ENCODE measurements at places on chromosomes 5 and 9. TPM values are rescaled to one million over a fixed set of nuclear protein-coding genes. Genes with fewer than 3 reads are reported as not detected.
A peak's percentile ranks its signal among the peaks of the same experiment; 100 is the strongest.

DNA sequence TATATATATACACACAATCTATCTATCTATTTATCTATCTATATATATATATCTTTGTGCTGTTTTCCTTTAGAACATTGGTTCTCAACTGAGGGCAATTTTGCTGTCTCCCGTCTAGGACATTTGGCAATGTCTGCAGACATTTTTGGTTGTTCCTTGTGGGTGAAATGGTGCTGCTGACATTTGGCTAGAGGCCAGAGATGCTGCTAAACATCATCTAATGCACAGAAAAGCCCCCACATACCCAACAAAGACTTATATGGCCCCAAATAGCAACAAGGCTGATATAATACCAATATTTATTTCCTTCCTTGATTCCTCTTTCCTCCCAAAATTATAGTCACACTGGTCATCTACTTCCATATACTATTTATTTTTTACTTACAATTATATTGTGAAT, 197.5 kb downstream of the TRPM3 start:
- no peak for DNase-seq

DNA sequence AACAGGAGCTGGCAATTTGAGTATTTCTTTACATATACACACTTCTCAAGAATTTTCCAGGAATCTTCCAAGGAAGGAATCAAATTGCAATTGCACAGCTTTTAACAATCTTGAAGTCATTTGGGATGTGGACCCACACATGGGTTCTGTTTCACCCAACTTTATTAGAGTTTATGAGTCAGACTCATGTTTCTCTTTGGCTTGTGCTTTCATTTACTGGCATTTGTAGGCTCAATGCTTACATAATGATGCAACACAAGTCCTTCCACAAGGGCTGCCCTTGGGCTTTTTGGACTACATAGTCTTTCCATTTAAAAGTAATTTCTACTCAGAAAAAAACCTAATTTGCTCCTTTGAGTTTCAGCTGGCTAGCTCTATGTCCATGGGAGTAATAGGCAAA, 4.6 kb upstream of the CDC37L1 start:
- DNase-seq: no peak

DNA sequence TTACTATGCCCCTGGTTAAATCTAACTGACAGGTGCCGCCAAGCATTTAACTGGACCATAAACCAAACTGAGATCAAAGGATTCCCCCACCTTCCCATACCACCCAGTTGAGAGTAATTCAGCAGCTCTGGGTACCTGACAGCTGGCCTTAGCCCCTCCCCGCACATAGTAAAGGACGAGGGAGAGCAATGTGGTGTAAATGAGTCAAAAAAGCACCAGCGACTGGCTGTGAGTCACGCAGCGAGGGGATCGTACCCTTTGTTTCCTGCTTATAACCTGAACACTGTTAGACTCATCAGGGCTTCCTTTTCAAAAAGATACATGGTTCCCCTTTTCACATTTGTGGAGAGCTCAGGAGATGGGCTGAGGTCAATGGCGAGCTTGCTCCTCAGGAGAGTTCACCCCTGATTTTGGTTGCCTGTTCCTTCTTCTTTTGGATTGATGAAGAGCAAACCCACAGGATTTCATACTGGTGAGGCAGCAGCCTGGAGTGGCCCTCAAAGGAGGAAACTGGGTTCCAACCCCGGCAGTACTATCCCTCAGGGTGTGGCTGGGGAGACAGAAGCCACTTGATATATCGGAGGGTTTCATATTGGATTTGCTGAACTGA, 71.5 kb downstream of the ANKRD33B start:
- DNase-seq: peak; percentile 70

GRCh38 chr5:59449905-59450644, 443.5 kb downstream of the PDE4D start:
- no peak for DNase-seq

- DNase-seq: peak; percentile 31
These were observed 218.6 kb downstream of the PJA2 start for GRCh38 chr5:109191153-109191558.

DNA sequence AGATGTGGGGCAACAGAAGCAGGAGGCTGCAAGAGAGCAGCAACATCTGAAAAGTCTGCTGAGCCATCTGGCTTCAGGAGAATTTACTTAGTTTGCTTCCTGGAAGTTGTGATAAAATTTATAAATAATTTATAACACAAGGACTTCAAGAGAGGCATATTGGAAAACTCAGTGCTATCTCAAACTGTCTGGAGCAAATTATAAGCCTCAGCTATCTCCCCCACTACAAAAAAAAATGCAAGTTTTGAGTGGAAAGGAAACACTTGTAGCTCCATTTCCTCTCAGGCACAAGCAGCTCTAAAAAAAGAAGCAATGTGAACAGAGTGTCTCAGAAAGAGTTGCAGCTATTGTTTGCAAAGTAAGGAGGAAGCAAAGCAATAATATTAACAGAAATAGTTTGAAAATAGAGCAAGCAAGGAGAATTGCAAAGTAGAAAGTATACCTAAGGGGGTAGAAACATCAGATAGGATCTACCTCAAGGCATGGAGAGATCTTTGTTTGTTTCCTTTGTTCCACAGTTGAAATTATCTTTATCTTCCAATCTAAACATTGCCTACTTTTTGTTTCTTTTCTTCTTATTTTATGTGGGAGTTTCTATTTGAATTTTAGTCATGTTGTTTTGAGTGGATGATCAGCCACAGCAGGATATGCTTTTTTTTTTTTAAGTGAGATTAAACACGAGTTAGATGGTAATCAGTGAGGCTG, 55.9 kb upstream of the IL6ST start:
- no peak for DNase-seq

DNA sequence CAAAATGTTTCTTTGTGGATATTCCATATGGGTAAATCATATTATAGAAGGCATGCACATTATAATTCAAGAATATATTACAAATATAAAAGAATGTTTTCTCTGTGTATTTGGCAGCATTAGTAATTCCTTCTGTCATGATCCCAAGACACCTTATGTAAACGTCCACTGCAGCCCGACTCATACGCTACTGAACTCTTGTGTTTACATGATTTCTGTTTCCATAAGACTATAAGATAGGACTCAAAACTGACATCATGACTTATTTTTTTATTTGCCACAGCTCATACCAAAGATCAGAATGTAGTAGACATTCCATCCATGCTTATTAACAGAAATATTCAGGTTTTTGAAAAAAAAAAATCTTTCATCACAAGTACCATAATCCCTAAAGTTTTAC, 234.1 kb downstream of the AP3B1 start:
- no peak for DNase-seq

Gene PCDHGC4
- total RNA-seq: not detected

DNA sequence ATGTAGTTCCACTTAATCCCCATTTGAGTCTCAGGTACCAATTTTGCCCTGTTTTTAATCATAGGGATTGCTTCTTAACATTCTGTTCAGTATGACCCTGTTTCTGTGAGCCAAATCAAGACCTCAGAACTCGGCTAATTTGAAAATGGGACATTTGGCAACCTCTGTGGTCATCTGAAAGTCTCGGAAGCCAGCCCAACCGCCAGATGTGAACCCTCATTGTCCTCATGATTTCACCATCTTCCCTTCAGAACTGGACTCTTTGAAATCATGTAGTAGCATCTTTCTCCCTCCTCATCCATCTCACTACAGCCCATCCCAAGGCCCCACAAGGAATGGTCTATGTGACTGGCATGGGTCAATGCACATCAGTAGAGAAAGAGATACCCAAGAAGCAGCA, 88.9 kb downstream of the S1PR3 start:
- DNase-seq: no peak

Measured in activated CD4-positive, alpha-beta T cell treated with anti-CD3 and anti-CD28 coated beads, Interleukin-2, amount 10 ng/mL, durations not matched to agents 7 days and 5 days (primary cell).